Mammary epithelial cell (primary cell): ENCODE measurements at places on chromosomes 5 and 9.

DNA sequence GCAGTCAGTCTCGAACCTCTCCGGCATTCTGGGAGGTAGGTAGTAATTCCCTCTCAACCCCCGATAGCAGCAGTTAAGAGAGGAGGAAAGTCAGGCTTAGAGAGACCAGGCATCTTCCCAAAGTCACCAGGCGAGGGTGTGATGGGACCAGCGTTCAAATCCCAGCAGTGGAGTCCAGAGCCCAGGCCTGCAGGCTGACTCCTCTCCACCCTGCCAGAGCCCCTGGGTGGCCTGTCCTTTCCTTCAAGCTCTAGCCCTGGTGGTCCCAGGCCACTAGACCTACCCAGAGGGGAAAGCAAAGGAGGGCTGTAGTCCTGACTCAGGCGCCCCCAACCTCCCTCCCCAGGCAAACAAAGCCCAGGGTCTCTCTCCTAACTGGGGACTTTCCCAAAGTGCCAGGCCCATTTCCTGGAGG lies 4.2 kb upstream of the NR5A1 start:
- no peak for DNase-seq

- DNase-seq: peak; percentile 2
Observed at GRCh38 chr5:164561933-164562872, 1056.8 kb downstream of the MAT2B start.

- DNase-seq: no peak
Observed at GRCh38 chr5:154163327-154164248, 26.9 kb upstream of the GALNT10 start.

DNA sequence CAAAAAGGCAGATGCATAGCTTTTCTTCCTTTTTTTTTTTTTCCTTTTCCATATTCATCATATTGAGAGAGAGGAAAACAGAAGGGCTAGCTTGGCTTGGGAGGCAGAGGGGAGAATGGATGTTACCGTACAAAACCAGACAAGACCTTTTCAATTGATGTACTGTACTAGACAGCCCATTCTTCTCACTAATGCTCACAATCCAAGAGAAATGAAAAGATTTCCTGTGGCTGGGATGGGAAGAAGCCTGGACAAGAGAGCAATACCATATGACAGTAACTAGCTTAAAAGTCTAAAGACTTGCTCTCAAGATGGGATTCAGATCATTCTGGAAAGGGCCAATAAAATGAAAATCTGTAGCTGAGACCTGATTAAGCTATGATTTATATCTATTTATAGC lies 3.4 kb downstream of the CEMIP2 start:
- no peak for DNase-seq

DNA sequence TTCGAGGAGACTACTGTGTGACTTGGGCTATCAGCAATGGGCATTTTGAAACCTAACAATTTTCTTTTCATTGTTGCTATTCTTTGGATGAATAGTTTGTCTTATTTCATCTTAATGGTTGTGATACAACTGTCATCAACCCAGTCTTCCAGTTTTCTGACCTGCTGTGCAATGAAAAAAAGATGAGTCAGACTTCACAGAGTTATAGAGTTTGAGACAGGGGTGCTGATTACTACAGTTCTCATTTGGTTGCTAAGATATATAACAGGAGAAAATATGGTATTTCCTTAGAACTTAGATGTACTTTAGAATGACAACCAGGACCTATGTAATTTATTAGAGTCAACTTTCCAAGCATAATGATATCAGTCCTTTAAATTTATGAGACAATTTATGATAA lies 564.4 kb upstream of the NUDT12 start:
- DNase-seq: no peak

DNA sequence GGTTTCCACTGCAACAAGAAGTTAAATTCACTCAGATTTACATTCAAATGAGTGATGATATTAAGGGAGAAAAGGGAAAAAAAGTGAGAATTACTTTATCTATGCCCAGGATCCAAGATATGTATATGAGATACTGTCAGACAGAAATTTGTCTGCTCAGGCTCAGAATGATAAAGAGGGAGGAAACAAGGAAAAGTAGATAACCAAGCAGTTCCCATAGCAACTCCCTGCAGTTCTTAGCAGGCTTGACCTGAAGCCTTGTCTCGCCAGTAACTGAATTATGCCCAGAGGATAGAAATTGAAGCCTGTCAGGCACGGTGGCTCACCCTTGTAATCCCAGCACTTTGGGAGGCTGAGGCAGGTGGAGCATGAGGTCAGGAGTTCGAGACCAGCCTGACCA lies 304.4 kb downstream of the TLE1 start:
- DNase-seq: no peak

- DNase-seq: no peak
Observed at GRCh38 chr5:91668261-91668660, 285.1 kb upstream of the ARRDC3 start.

DNA sequence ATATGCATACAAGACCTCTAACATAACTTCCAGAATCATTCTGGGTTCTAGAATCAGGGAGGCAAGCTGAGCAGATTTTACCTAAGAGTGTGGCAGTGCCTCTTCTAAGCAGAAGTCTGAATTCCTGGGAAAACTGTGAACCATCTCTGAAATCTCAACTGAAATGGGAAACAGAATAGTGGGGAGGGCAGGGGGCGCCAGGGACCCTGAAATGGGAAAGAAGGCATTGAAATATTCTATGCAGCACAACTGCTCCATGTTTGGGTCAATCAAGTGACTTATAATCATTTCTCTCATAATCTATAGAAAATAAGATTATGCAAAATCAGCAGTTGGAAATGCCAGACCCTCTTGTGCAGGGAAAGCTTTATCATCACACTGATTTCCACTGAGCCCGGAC lies 156.1 kb downstream of the EBF1 start:
- no peak for DNase-seq

DNA sequence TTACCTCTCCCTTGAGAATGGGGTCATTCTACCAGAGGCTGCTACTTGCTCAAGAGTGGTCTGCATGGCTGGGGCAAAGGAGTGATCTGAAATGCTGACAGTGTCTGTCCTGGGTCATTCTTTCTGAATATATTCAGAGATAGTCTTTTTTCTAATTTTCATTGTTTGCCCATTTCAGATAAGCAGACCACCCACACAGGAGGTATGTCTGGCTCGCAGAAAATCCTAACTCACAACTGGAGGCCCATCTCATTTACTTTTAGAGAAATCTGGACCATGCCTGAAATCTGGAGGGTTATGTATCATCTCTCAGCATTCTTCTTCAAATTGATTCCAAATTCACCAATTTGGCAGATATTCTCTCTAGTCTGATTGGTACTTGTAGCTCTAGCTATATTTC lies 227.6 kb downstream of the SEC61B start:
- DNase-seq: no peak

- no peak for DNase-seq
Observed at GRCh38 chr5:149680810-149681221, 49.3 kb upstream of the PPARGC1B start.

DNA sequence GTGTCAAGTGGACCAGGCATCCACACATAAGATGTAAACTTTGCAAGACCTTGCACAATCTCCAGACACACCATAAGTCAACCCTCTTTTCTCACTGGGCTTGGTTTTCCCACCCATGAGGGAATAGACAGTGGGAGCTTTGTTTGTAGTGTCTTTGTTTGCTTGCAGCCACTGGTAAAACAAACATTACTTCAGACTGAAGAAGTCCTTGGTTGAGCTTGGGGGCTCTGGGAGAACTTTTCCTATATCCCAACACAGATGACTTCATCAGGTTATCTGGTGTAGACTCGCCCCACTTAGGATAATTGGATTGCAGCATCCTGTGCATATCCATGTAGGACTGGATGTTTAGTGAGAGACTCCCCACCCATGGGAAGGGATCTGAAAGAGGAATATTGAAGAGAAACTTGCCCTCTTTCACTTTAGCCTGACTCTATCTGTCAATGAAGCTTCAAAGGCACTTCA lies 11.5 kb upstream of the ADGRV1 start:
- no peak for DNase-seq

GRCh38 chr5:132971483-132972435 lies 8.3 kb upstream of the AFF4 start:
- DNase-seq: no peak

DNA sequence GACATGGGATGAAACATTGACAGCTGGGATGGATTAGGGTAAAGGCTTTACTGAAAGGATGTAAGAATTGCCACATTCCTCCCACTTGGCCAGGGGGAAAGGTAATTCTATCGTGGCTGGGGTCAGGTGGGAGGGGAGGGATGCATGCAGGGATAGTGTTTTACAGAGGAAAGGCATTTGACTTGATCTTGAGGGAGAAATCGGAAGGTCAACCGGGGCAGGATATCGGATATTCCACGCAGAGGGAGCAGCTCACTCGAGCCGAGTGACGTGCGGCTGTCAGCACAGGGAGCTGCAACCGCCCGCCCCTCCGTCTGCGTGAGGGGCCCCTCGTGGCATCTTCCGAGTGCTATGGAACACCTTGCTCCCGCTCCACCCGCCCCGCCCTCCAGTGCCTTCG lies 63.4 kb upstream of the ADAMTS2 start:
- no peak for DNase-seq

DNA sequence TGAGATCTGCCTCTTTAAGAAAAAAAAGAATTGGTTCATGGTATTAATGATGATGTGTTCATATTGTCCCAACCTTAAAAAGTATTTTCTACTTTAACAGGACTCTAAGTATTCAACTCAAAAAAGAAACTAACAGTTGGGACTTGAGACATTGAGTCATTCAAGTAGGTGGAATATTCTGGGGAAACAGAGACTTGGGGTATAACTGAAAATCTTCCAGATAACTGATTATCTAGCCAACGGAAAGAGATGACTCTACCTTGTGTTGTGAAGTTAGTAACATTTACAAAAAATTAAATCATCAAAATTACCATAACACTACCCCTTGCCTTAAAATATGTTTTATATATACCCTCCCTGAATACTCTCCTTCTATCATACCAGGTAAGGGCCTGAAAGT lies 19.1 kb downstream of the OXCT1 start:
- no peak for DNase-seq

DNA sequence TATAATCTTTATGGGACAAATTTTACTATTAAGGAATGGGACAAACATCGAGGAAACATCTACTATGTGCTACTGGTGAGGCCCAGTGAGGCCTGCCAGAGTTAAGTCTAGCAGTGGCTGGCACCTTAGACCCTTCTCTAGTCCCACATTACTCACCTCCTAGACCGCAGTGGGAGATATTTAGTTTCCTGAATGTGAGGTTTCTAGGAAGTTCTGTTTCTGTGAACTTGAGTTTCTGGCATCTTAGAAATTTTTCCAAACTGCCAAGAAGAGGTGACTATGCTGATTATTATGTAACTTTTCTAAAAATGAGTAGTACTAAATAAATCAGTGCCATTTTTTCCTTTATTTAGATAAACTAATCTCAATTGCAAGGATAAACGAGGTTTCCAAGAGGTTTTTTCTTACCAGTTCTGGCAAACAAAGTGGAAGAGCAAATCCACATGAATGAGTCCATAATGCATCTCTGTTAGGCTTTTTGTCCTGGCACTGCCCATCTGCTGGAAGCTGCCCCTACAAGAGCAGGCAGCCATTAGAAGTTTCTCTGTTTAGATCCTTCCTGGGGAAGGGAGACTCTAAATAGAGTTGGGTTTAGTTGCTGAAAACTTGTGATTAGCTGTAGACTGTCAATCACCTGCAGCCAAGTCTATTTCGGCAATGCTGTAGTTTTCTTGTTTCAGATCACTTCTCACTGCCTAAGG lies 348.7 kb downstream of the MAN2A1 start:
- no peak for DNase-seq

DNA sequence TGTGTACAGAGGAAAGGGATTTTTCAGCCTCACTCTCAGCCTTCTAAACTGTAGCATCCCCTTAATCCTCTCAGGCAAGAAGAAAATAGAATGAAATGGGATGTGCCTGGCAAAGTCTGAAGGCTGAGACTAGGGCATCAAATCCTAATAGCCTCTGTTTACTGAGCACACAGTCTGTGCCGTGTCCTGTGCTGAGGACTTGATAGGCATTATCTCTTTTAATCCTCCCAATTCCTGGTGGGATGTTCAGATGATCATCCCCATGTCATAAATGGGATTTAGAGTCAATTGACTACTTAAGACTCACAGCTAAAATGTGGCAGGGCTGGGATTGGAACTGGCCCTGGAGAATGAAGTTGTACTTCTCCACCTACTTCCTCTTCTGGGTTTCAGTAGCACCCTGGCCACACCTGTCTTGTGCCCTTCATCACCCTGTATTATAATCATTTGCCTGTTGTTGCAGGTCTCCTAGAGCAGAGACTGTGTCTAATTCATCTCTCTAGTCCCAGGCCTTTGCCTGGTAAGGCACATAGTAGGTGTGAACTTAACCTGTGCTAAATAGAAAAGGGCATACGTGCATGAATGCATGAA lies 81.0 kb downstream of the WWC1 start:
- DNase-seq: no peak
